ENCODE measurements at places on chromosomes 1 and 21.

DNA sequence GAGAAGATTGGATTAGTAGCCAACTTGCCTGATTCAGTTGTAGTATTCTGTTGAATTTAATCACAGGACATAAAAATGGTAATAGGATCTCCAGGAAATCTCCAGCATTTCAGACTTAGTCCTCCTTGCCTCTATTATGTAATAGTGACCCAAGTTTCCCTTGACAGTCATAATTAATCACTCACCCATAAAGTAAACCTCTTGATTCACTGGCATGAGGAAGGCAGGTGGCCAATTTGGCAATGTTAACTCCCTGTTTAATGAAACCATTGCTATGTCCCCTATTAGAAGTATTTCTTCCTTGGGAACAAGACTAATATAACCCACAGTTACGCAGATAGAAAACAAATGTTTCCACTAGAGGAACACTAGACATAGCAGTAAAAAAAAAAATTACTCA is 604.8 kb upstream of the CXADR start:
- DNase-seq: no peak

DNA sequence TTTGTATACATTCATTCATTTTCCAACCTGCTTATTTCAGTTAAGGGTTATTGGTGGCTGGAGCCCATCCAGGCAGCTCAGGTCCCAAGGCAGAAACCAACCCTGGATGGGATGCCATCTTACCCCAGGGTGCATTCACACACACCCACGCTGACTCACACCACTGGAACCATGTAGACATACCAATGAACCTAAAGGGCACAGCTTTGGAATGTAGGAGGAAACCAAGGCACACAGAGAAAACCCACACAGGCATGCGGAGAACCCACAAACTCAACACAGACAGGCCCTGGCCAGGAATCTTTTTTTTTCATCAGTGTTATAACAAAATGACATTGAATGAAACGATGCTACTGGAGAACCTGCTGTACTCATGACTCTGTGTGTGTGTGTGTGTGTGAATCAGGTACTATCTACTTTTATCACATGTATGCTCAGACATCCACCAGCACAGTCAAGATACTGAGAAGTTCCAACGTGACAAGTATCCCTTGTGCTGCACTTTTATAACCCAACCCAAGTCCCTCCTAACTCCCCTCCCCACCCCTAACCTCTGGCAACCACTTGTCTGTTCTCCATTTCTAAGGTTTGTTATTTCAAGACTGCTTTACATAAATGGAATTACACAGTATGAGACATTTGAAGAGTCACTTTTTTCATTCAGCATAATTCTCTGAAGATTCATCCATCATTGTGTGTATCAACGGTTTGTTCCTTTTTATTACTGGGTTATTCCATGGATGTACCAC is 286.8 kb upstream of the PLD5 start:
- no peak for DNase-seq

DNA sequence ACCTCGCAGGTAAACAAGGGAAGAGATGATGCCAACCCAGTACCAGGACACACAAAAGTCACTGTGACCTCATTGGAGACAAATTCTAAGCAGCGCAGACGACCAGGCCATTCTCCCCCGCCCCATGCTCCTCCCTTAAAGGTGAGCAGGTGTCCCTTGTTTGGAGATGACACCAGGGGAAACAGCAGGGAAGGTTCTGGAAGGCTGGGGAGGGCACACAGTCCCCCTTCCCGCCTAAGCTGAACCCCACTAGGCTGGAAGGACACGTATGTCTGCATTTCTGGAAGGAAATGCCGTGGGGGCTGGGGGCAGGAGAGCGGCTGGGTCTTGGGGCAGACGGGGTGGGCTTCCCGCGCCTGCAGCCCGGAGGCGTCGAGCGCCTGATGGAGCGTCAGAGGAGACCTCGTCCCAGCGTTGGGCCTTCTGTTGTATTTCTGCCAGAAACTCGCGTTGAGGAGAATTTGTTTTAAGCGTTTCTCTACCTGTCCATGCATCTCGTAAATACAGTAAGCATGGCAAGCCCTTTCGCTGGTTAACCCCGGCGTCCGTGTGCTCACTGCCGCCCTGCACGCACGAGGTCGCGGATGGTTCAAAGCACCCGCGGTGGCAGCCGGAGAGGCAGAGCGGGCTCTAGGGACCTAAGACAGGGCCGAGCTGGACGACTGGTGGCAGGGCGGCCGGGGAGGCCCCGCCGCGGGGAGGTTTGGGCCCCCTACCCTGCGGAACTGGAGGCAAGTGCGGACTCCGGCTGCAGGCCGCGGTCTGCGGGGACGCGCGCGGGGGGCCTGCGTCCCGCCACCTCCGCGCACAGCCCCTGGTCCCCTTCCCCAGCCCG is 1.2 kb upstream of the LHX4 start:
- no peak for DNase-seq

DNA sequence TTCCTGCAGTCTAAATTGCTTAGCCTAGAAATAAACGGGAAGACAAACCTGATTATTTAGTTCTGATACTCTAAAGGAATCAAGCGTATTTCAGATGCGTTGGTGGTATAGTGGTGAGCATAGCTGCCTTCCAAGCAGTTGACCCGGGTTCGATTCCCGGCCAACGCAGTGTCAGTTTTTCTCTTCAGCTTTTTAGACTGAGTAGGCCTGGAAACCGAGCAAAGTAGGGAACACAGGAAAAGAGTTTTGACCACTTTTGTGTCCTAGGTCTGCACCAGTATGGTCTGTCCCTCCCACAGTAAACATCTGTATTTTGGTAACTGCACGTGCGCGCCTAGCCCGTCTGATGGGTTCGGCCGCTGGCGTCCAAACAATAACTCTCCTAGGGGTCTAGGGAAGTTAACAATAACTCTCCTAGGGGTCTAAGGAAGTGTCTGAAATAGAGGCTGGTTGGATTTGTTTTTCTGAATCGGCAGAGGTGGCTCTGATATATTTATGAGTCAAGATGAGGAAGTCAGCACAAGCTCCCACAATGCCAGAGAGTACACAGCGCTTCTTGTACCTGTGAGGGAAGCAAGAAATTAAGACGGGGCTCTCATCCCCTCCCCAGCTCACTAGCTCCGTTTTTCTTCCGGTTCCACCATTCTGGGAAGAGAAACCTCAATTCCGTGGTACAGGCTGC is 15.6 kb upstream of the HJV start:
- DNase-seq: peak; percentile 59

- DNase-seq: no peak
These were observed 45.0 kb downstream of the APP start for GRCh38 chr21:26125433-26126167.

- DNase-seq: no peak
These were observed 110.4 kb downstream of the KCND3 start for GRCh38 chr1:111879081-111879480.

- no peak for DNase-seq
These were observed 24.4 kb downstream of the OR10R2 start for GRCh38 chr1:158496374-158496773.

GRCh38 chr1:82059959-82060358 is 259.2 kb downstream of the ADGRL2 start:
- no peak for DNase-seq

DNA sequence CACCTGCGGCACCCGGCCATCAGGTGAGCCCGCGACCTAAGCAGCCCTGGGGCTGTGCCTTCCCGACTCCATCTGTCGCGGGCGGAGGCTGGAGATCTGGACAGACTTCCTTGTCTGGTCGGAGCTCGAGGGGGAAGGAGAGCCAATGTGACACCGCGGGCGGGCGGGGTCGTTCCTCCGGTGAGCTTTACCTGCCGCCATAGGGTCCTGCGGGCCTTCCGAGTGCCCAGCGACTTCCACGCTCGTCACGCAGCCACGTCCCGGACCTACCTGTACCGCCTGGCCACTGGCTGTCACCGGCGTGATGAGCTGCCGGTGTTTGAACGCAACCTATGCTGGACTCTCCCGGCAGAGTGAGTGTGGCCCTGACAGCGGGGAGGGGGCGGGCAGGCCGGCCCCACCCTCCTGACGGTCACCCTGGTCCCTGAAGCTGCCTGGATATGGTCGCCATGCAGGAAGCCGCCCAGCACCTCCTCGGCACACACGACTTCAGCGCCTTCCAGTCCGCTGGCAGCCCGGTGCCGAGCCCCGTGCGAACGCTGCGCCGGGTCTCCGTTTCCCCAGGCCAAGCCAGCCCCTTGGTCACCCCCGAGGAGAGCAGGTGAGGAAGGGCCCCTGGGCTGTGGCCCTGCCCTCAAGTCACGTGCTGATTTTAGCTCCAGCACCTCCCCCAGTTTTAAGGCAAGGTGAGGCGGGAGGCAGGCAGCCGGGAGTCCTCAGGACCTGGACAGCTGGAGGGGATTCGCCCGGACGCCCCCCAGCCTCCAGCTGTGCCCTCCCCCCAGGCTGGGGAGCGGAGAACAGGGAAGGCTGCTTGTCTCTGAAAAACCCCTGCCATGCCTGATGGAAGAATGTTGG is 1.1 kb downstream of the PUSL1 start:
- no peak for DNase-seq

- no peak for DNase-seq
These were observed 16.2 kb downstream of the DNAJC11 start for GRCh38 chr1:6685381-6685780.

GRCh38 chr1:55298167-55298894 is 83.2 kb upstream of the USP24 start:
- DNase-seq: no peak

DNA sequence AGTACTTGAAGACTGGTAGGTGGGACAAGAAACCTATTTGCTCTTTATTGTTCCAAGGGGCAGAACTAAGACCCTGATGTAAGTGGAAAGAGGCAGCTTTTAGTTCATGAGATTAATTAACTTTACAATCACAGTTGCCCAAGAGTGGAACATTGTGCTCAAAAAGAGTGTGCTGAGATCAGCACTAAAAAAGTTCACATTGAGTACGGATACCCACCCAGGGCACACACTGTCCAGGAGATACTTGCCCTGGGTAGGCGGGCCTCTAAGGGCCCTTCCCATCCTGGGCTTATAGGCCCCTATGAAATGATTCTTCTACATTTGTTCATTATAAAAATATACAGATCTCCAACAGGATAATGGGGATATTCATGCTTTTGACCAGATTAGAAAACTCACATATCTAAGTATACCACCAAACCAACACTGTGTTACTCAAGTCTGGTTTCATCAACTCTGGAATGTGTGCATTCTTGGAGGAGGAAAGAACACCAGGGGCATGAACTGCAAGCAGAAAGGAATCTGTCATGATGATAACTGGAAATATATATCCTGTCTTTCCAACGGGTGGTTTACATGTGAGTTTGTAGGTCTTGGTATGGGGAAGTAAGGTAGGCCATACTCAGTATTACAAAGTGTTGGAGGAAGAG is 626.2 kb downstream of the SMYD3 start:
- no peak for DNase-seq

- no peak for DNase-seq
These were observed 7.8 kb downstream of the DIPK1A start for GRCh38 chr1:92953491-92953890.

GRCh38 chr1:200134116-200134515 is 106.6 kb downstream of the NR5A2 start:
- DNase-seq: no peak

DNA sequence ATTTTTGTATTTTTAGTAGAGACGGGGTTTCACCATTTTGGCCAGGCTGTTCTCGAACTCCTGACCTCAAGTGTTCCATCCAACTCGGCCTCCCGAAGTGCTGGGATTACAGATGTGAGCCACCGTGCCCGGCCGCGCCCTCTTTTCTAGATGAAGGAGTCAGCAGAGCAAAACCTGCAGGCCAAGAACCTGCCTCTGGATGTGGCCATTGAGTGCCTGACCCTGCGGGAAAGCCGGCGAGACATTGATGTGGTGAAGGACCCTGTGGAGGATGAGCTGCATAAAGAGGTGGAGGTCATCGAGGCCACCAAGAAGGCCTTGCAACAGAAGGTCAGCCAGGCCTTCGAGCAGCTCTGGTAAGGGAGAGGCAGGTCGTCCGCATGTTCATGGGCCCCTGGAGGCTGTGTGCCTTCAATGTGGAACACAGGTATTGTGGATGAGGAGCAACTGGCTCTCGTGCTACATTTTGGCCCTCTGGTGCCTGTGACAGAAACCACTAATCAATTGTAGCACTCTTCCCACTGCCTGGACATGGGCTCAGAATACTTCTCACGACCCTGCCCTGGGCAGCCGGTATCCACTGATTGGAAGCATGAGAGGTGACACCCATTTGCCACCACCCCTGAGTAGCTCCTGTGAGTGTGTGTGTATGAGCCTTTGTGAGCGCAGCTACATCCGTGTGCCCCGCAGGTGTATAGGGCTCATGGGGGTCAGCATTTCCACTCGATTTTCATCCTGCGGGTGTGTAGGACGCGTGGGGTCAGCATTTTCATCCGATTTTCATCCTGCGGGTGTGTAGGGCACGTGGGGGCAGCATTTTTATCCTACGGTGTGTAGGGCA is 2.0 kb downstream of the TEKT2 start:
- DNase-seq: no peak

DNA sequence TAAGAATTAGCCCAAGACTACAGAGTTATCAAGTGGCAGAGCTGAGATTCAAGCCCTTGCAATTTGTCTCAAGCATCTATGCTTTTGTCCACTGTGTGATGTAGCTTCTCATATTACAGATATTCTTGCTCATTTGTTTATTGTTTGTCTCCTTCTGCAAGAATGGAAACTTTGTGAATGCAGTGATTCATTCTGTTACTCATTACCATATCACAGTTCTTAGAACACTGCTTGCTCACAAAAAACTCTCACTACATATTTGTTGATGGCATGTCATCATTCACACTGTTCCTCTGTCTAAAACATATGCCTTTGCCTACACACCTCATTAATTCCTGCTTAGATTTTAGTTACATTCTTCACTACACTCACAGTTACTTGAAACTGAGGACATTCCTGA is 1198.9 kb downstream of the PLA2G4A start:
- no peak for DNase-seq

- peak; percentile 20 for DNase-seq
These were observed at the start of gene CYP2J2 for GRCh38 chr1:59926381-59927123. Gene CYP2J2, minus strand, starts transcription at chr1:59926773. Its CDS starts 27 bp downstream, at chr1:59926746.
